ENCODE measurements at places on chromosomes 12 and 14. TPM values are rescaled to one million over a fixed set of nuclear protein-coding genes. Genes with fewer than 3 reads are reported as not detected.

The MAP3K12 gene
- 1.5 TPM for total RNA-seq

The SYT1 gene
- total RNA-seq = not detected

The CCDC197 gene
- not detected for total RNA-seq

The LTBR gene
- 171 TPM for total RNA-seq

The SSTR1 gene
- 0.67 TPM for total RNA-seq

The GALNT8 gene
- total RNA-seq = 0.38 TPM

The LRFN5 gene
- 1.3 TPM for total RNA-seq

- DNase-seq = no peak
These were observed 82.4 kb downstream of the ARL6IP4 start for GRCh38 chr12:123062681-123063486.

DNA sequence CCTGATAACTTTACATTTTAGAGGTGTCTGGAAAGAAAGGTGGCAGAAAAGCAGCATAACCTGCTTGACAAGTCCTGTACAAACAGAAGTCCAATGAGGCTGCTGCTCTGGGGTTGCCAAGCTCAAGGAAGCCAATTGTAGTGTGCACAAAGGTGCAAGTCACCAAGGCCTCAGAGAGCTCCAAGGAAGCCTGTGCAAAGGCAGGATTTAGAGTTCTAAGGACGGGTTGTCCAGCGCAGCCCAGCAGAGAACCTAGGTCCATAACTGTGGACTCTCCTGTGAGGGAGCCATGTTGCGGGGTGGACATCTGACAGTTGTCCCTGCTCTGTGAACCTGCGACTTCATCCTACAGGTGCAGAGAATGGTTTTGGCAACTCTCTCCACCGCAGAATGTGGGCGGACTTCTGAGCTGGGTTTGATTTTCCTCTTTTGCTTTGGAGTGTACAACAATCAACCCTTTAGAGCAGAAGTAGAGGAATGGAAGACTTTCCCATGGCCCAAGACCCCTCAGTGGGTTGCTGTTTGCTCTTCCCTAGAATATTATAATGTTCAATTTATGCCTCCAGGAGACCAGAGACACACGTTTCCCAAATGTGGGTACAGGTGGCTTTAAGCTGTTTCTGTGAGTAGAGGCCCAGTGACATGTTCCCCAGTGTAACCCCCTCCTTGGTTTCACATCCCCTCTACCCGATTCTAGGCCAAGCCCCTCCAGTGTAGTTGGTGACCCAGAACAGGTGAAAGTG lies 81.0 kb downstream of the ETV6 start:
- DNase-seq = no peak

GRCh38 chr12:122245553-122245952 lies 19.7 kb upstream of the DIABLO start:
- no peak for DNase-seq

GRCh38 chr12:11745113-11745512 lies 95.6 kb downstream of the ETV6 start:
- no peak for DNase-seq

DNA sequence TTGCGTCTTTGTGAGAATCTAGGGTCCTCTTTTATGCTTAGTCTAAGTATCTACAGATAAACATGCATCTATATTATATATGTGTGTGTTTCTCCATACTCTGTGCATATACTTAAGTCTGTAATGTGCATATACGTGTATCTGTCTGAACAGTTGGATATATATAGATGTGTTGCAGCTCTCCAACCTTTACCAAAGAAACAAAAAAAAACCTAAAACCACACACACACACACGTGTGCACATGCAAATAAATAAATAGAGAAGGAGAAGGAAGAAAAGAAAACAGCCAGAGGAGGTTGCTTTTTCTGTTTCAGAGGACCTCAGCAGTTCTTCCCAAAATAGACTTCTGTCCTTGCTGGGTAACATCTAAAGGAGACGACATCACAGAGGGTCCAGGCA lies 244.9 kb downstream of the CACNA1C start:
- no peak for DNase-seq

DNA sequence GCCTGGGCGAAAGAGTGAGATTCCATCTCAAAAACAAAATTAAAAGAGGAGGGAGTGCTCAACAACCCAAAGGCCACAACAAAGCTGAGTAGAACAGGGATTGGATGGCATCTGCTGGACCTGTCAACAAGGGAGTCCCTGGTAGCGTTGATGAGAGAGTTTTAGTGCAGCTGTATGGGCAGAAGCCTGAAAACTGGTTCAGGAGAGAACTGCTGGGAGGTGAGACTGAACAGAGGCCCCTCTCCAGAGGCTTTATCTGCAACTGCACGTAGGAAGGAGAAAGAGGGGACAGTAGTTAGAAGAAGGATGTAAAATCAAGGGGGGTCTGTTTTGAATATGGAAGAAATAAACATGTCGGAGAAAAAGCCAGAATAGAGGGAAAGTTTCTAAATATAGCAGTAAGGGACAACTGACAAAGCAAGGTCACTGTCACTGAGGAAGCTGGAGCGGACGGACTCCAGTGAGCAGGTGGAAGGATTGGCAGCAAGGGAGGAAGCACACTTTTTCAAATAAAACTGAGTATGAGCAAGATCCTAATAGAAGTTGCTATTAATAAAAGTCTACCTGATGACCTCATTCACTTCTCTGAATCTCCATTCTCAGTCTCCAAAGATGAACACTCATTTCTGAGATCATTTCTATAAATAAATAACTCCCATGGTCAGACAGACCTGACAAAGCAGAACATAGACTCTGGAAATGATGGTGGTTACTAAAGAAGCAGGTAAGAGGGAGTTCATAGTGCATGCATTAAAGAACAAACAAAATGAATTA lies 11.8 kb upstream of the ATF1 start:
- DNase-seq = no peak

DNA sequence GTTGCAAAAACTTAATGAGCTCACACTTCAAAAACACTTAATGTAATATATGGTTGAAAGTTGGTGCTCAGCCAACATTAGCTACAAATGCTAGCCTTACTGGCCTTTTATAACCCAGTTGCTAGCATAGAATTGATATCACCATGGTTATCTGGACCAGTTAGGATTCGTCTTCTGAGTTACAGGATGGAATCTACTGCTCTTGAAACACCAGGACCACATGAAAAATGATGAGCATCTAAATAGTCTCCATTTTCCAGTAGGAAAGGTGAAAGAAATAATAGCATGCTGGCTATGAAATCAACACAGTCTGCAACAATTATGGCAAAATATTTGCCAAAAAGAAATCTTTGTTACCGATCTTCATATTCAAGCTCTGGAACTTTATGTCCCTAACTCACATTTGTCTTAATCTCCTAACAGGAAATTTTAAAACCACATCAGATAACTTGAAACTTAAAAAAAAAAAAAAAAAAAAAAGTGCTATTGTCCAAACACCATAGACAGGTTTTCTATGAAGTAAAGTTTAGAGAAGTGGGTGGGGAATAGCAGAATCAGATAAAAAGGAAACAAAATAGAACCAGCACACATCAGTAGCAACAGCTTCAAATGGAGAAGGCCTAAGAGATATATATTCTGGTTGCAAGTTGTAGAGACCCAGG lies 12.6 kb upstream of the CD69 start:
- DNase-seq = no peak

GRCh38 chr12:48029491-48030172 lies 25.4 kb upstream of the COL2A1 start:
- DNase-seq = no peak

GRCh38 chr12:104304261-104305009 lies 896 bp downstream of the EID3 start:
- DNase-seq = no peak

DNA sequence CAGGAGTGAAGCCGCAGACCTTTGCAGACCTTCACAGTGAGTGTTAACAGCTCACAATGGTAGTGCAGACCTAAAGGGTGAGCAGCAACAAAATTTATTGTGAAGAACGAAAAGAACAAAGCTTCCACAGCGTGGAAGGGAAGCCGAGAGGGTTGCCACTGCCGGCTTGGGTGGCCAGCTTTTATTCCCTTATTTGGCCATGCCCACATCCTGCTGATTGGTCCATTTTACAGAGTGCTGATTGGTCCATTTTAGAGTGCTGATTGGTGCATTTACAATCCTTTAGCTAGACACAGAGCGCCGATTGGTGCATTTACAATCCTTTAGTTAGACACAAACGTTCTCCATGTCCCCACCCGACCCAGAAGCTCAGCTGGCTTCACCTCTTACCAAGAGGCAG lies 35.5 kb downstream of the MAPK1IP1L start:
- no peak for DNase-seq

- DNase-seq = no peak
These were observed 213.4 kb upstream of the NUDT4 start for GRCh38 chr12:93164103-93164880.

DNA sequence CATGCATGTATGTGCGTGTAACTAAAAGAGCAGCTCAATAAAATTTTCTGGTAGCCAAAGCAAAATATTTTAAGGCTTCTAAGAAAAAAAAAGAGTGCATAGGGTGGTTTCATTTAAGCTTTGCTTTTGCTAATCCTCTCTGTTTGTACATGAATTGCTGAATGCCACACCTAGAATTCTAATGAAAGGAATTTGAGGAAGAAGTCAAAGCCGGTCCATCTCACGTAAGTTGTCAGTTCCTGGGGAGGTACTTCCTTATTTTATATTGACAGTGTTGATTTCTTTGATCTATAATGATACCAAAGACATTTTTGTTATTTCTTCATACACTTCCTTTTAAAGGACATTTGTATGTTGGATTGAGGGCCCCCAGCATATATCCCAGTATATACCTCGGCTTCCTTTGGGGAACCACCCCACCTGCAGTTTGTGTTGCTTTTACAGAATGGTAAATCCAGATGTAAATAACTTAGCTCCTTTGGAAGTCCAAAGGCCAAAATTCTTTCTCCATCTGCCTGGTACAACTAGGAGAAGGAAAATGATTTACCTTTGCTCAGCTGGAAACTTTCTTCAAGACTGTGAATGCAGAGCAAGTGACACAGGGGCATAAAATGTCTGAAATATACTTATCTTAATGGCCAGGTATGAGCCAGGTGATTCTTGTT lies 420.9 kb upstream of the ATP2B1 start:
- no peak for DNase-seq

- DNase-seq = no peak
These were observed 25.2 kb downstream of the ARHGAP5 start for GRCh38 chr14:32102152-32102787.

GRCh38 chr12:85872497-85873091 lies 1.5 kb upstream of the NTS start:
- no peak for DNase-seq

DNA sequence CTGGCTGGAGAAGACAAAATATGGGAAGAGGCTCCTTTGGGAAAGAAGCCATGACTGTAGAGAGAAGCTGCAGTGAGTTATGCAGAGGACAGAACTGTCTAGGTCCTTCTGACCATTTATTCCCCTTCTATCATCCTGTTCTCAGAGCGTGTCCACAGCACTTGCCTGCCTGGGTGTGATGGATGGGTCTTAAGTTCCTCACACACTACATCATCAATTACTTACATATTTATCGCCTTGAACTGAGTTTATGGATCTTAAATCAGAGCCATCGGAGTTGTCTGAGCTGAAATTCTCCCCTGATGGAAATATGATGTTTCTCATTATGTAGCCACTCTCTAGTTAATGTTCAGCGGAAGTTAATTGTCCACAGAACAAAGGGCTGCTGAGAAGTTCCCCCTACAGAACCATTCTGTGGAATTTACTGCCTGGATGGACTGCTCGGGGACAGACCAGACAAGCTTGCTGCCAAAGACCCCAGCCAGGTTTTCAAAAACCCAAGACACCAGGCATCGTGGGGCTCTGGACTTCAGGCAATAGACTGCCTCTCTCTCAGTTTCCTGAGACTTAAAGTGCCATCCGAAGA lies 232.5 kb upstream of the NOS1 start:
- no peak for DNase-seq

DNA sequence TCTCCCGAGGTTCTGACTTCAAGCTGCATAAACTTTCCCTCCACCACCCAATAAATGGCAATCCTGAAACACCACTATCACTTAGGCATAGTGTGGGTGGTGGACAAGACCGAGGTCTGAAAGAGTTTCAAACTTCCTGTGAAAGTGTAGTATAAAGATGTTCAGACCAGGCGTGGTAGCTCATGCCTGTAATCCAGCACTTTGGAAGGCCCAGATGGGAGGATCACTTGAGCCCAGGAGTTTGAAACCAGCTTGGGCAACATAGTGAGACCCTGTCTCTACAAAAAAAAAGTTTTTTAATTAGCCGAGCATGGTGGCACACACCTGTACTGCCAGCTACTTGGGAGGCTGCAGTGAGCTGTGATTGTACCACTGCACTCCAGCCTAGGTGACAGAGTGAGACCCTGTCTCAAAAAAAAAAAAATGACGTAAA lies 61.9 kb downstream of the CCDC92 start:
- no peak for DNase-seq

DNA sequence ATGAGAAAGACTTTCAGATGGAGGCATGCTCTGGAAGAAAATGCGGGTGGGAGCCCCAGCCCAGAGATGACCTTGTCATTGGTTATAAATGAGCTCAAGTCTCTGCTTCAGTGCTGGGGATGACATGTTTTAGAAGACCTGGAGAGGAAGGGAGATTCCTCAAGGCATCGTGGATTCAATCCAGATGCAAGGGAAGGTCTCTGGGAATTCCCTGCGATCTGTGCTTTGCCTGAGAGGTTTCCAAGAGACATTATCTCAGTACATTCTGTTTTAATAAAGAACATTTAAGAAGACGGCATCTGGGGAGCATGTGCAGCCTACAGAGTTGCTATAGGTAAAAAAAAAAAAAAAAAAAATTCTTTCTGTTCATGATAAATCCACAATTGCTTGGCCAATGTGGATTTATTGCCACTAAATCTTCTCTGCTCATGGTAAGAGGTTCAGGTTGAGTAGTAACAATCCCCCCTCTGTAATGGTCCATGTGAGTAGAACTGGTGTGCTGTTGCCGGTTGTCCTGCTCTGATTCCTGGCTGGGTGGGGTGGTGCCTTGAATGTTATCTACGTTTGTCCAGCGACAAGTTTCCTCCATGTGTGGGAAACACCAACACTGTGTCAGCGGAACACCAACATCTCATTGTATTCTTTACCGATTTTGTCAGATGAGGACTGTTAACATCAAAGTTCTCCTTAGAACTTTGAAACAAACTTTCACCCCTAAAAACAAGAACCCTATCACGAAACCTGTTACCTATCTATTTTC lies 230.0 kb downstream of the MSRB3 start:
- DNase-seq = no peak

DNA sequence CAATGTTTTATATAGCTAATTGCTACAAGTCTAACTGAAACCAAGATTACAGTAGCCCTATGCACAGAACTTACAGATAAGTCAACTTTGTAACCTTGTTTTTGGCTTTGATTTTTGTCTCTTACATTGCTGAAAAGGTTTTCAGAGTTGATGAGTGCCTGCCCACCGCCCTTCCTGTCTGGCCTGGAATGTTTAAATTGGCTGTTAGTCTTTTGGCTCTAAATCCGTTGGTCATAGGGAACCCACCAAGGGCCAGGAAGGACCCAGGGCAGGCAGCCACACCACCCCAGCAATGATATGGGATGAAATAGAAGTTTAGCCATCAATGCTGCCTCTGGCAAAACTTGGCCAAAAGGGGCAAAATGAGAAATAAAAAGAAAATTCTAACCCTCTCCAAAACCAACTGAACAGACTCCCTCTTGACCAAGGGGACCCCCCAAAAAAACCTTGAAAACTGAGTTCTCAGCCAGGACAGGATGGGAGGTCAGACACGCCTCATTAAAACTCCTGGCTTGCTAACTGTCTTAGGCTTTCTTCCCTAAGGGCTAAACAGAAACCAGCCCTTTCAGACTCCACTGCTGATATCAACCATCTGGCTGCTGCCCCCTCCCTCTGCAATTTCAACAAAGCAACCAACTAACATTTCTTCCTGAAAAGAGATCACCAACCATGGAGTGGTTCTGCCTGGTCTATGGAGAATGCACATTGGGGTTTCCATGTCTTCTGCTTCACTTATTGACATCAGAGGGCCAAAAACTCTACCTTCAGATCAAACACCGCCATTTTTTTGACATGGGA lies 242.1 kb upstream of the NOS1 start:
- DNase-seq = no peak

- no peak for DNase-seq
These were observed 9.1 kb downstream of the NEMP1 start for GRCh38 chr12:57069523-57069922.
